ENCODE measurements at places on chromosomes 2 and 18.

DNA sequence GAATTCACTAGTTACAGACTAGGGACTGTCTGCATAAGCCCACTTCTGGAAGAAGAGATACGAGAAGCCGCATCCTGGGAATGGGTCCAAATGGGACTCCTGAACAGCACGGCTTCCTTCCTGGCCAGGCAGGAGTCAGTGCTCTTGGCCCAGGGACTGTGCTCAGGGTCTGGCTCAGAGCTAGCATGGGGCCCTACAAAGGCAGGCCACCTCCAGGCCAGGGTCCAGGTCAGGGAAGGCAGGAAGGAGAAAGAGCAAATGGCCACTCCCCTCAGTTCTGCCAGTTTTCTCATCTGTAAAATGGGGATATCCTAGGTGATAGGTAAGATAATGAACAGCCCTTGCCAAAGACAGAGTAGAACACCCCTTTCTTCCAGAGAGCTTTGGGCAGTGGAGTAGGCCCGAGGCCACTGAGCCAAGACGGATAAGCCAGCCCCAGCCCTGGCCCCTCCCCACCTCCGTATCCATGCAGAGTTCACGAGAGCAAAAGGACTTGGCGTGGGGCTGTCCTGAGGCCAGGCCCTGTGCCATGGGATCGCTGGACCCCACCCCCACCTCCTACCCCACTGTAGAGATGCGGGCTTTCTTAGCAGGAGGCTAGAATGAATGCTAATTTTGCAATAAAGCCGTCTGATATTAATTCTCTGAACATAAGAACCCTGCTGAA lies 190.1 kb downstream of the MGAT5 start:
- no peak for DNase-seq

DNA sequence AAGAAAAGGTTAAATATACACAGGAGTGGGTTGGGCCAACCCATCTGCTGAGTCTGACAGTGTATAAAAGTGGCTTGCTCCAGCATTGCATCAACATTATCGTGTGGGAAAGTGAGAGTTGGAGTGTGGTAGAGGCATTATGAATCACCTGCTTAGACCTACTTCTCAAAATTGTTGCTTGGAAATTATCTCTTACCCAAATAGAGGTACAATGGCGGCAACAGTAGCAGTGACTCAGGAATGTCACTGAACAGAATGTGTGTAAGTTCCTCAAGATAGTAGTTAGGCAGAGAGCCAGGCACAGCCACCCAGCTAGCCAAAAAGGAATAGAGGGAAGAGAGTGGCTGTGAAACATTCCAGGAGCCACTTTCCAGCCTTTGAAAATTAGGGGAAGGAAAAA lies 616.0 kb downstream of the NUP35 start:
- no peak for DNase-seq

DNA sequence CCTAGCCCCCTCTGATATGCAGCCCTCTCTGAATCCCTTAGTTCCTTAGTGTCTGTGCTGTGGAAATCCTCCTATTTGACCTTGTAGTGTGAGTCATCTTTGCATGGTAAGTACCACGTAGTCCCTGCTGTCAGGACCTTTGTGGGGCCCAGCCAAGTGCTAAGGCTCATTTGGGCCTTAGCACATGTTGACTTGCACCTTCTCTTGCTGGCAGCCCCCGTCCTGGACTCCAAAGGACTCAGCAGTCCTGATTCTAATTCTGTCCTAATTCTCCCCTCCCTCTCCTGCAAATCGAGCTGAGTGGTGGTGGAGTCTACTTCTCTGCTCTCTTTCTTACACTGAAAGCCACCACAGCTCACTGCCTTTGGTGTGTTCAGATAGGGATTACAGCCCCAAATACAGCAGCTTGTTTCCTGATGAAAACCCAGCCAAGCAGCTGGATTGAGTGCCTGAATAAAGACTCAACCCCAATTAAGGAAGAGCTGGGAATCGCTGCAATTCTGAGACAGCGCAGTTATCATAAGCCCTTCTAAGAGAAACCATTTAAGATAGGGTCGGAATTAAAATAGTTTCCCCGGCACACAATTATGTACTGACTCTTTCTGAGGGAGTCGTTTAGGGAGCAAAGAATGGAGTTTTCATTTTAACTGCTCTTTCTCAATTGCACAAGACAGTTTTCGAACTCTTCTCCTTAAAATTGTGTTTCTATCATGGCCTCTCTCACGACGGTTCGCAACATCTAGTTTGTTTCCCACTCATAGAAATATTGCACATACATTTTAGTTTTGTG lies 215.6 kb upstream of the TNP1 start:
- DNase-seq, result no peak

GRCh38 chr2:187877391-187877790 lies 323.2 kb upstream of the TFPI start:
- DNase-seq, result no peak

DNA sequence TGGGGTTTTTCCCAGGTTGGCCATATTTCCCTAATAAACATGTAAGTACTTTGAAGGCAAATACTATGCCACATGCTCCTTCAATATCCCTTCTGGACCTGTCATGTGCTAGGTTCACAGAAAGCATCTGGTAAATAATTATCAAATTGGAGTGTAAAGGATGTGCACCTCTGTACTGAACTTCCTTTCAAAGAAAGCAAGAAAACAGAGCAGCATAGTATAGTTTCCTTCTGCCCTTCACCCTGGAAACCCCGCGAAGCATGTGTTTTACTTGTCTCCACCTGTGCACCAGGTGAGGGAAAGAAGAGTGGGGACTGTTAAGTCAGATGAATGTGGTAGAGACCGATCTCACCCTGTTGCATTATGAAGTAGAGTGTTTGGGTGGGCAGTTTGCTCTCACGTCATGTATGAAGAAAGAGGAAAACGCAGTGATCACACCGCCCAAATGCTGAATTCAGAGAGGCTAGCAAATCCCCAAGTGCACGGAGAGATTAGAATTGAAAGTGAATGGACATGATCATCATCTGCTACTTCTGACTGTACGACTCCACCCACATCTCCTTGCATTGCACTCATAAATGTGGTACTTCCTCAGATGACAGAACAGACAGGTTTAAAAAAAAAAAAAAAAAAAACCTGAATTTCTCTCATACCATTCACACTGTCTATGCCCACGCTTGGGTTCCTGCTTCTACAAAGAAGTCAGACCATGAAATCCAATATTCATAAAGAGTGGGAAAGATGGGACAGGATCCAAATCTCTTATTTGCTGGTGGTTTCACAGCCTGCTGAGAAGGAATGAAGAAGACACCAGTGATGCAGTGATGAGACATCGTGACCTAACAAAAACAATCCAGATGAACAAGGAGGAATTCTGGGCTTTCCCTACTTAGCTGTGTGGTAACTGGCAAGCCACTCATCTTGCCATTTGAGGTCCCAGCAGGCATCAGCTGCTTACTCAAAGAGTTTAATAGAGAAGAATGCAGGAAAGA lies 448.6 kb downstream of the BCL11A start:
- DNase-seq, result no peak

- DNase-seq, result peak; percentile 33
Observed at GRCh38 chr2:224650815-224651439, 65.2 kb downstream of the CCDC195 start.

- peak; percentile 97 for DNase-seq
Observed at GRCh38 chr2:75547345-75548035, 13.2 kb downstream of the EVA1A start.

GRCh38 chr2:217836901-217837491 lies 165.8 kb downstream of the TNS1 start:
- no peak for DNase-seq

DNA sequence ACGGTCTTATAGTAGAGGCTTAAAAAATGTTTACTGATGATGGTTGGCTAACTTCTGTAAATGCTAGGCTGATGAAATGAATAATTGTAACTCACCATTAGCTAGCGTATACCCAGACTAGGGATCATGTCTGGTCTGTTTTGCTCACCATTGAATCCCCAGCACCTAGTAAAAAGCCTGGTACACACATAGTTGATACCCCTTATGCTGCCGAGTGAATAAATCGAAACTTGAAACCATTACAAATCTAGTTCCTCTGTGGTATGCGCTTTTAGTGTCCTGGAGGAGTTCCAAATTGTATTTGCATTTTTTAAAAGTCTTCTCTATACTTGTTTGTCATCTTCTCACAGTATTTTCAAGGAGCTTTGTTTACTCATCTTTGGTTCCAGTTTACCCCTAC lies 1.3 kb downstream of the TAF1B start:
- peak; percentile 4 for DNase-seq

GRCh38 chr18:49249521-49249920 lies 210.9 kb downstream of the DYM start:
- DNase-seq, result peak; percentile 71

DNA sequence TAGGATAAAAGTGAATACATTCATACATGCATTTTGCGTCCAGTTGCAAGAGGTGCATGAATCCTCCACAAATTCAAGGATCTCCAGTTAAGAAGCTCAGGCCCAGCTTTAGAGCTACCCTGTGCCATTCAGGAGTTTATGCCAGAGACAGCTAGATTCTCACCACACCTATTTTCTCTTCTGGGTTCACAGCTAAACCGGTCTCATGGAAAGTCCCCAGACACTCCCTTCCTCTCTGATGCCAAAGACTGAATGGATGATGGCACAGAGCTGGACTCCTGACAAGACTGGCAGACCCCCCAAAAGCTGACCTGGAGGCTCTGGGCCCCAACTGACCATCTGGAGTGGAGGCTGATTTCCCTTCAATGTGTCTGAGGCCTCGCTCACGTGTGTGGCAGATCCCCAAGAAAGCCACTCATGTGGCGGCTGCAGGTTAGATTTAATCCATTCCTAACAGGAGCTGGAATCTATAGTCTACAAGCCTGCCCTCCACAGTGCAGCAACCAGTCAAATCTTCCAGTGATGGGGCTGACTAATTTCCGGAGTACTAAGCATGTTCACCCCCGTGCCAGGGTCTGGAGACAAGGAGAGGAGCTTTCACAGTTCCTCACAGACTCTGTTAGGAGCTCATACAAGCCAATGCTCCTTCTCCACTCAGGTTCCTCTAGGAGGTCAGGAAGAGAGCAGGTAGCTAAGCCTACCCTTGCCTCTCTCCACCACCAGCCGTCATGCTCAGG lies 257.1 kb downstream of the BCL11A start:
- DNase-seq, result no peak

- no peak for DNase-seq
Observed at GRCh38 chr2:235051436-235052260, 99.8 kb downstream of the SH3BP4 start.

- DNase-seq, result peak; percentile 30
Observed at GRCh38 chr2:233853353-233853752, 982 bp downstream of the HJURP start.

DNA sequence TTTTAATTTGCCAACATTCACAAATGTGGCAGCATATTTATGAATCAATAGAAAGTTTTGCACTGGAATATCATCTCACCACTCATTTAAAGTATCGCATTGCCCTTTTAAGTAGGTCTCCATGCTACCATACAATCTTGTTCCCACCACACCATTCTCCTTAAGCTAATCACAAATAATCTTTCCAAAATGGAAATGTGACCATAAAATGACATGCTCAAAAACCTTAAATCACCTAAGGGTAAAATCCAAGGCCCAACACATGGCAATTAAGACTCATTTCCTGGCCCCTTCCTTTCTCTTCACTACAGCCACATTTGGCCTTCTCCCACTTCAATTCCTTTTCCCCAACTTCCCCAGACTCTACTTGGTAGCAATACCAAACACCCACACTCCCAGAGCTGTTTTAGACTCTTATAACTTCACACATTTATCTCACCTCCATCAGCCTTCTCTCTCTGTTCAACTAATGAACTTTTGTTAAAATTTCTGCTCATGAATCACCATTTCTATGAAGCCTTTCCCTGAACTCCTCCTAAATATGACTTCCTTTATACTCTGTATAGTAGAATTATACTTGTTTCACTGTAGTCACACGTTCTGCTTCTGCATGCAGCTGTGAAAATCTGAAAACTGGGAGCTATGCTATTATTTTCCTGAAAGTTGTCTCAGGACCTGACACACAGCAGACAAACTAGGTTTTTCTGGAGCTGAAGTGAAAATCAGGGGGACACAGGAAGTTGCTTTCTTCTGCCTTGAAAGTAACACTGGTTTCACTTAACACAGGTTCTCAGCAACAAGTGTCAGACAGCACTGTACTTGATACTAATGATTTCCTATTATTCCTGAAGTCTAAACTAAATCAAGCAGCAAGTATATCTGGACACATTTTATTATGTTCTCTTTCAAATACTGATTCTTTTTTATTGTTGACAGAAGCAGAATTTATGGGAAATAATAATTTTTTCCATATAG lies 303.9 kb downstream of the ZEB2 start:
- no peak for DNase-seq

- no peak for DNase-seq
Observed at GRCh38 chr2:61450144-61450543, 20.7 kb downstream of the USP34 start.

- peak; percentile 77 for DNase-seq
Observed at GRCh38 chr2:28610583-28611201, 114.8 kb downstream of the PLB1 start.

- peak; percentile 97 for DNase-seq
Observed at GRCh38 chr2:105592288-105592687, 152.4 kb upstream of the NCK2 start.

- DNase-seq, result no peak
Observed at GRCh38 chr2:206482123-206482522, 38.8 kb downstream of the ADAM23 start.

GRCh38 chr2:37912056-37912455 lies 13.0 kb upstream of the RMDN2 start:
- no peak for DNase-seq

GRCh38 chr18:49959176-49959575 lies 145.8 kb upstream of the ACAA2 start:
- DNase-seq, result no peak
